ENCODE measurements at places on chromosomes 1 and 21.
A peak's percentile ranks its signal among the peaks of the same experiment; 100 is the strongest.

GRCh38 chr1:33460947-33461629, 11.4 kb upstream of the ZSCAN20 start:
- DNase-seq = peak; percentile 37

DNA sequence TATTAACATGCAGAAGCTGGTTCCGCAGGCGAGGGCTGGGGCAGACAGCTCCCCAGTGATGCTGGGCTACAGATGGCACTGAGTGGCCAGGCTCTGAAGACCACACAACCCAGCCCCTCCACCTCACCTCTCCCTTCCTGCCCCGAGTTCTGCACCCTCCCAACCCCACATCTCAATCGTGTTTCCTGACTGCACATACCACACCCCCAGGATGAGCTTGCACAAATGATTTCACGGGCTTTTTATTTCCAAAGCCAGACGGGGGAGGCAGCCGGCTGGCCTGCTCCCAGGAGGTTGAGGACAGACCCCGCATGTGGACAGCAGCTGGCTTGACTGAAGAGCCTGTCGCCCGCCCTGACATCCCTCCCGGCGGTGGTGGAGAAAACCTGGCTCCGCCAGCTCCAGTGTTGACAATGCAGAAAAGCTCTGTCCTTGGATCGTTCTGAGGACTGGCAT, 21.4 kb upstream of the ALDH4A1 start:
- no peak for DNase-seq

DNA sequence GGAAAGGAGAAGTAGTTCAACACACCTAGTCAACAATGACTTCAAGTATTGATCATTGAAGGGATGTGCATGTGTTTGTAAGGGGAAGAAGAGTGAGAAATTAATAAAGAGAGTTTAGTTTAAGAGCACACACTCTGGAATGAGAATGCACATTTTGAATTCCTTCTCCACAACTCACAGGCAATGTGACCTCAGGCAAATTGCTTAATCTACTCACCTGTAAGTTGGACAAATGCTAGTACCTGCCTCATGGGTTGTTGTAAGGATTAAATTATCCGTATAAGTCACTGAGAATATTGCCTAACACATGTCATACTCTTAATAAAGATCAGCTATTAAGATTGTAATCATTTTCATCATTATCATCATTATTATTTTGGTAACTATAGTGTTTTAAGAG, 204.0 kb upstream of the NFIA start:
- DNase-seq = no peak

- DNase-seq = no peak
Observed at GRCh38 chr1:200668514-200669313, 993 bp downstream of the DDX59 start.

- DNase-seq = no peak
Observed at GRCh38 chr1:22619798-22620197, 16.6 kb upstream of the C1QA start.

- DNase-seq = no peak
Observed at GRCh38 chr1:5491207-5491904, 500.9 kb downstream of the NPHP4 start.

GRCh38 chr1:107794571-107794970, 170.4 kb downstream of the VAV3 start:
- DNase-seq = no peak

DNA sequence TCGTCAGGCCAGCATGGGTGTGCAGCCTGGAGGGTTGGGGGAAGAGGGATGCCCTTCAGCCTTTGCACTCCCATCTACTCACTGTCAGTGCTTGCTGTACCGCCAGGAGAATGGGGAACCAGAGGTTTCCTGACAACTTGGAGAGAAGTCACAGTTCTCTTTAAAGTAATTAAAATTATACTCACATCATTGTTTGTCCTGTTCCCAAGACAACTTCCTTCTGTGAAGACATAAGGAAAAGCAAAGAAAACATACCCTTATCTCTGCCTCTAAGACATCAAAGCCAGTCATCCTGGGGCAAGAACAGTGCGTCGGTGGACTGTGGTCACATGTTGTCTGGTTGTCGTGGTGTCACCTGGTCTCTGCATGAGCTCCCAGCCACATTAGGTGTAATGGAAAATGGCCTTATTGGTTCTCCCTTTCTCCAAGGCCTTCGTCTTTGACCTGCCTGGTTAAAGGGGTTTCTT, 17.6 kb downstream of the TRAF5 start:
- DNase-seq = no peak

GRCh38 chr1:186244825-186245224, 130.2 kb downstream of the TPR start:
- no peak for DNase-seq

- DNase-seq = no peak
Observed at GRCh38 chr21:14686466-14687267, 140.6 kb upstream of the SAMSN1 start.

DNA sequence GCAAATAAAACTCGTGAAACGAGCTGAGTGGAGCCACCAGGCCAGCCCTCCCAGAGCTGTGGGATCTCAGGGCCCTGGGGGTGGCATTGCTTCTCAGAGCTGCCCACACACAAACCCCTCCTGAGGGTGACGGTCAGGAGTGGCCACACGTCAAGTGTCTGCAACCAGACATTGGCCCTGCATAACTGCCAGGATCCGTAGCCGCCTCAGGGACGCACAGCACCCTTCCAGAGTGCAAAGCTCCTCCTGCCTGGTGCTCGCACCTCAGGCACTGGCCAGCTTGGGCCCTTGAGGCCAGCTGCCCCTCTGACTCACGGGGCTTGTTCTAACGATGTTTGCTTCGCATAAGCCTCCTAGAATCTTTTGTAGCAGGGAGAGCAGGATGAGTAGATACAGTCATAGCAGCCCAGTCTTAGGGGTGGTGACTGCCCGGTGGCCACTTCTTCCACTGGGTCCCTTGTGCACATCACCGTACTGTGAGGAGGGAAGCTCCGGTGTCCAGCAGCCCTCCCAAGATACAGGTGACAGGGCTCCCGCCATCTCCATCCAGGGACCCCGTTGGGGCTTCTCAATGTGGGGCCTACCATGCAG, 5.0 kb downstream of the WNT3A start:
- DNase-seq = no peak

DNA sequence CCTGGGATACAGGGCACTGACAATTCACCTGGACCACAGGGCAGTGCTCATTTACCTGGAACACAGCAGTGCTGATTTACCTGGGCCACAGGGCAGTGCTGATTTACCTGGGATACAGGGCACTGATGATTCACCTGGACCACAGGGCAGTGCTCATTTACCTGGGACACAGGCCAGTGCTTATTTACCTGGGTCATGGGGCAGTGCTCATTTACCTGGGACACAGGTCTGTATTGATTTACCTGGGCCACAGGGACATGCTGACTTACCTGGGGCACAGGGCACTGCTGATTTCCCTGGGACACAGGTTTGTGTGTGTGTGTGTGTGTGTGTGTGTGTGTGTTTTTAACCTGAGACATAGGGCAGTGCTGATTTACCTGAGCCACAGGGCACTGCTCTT, 261.7 kb downstream of the MATN1 start:
- no peak for DNase-seq

All from GM12892 (cell line).